ENCODE measurements at places on chromosomes 2 and 18.
A peak's percentile ranks its signal among the peaks of the same experiment; 100 is the strongest.

GRCh38 chr18:35005963-35006577 is 35.1 kb upstream of the MAPRE2 start:
- peak; percentile 81 for DNase-seq

DNA sequence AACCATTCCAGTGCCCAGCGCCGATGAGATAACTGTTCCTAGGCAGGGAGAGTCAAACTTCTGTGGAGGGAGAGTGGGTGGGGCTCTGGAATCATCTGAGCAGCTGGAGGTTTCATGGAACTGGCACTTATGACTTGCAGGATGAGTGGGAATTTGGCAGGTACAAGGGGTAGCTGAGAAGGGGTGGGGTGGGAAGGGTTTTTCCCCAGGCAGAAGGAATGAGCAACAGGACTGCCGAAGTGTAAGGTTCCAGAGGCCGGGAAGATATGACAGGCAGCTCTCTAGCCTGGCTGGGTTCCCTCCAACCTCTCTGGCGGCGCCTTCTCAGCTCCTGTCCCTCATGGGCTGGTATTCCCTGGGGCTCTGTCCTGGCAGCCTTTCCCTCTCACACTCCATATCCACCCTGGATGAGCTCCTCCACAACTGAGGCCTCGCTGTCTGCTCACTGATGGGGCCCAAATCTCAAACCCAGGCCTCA is 2.5 kb upstream of the TET3 start:
- no peak for DNase-seq

- no peak for DNase-seq
These were observed 146.1 kb downstream of the LNPK start for GRCh38 chr2:175855794-175856453.

DNA sequence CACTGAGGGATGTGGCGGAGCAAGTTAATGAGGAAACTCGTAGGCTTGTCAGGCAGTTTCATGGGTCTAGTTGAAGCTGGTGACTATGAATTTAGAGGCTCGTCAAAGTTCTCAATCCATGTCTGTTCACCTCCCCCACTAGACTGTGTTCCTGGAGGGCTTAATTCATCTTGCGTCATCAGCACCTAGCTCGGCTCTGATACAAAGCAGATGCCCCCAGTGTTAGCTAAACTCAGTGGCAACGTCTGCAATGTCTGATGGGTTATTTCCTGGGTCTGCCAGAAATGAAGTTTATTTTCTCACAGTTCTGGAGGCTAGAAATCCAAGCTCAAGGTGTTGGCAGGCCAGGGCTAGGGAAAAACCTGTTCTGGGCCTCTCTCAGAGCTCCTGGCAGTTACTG is 140.6 kb downstream of the PID1 start:
- no peak for DNase-seq

- no peak for DNase-seq
These were observed 182.9 kb downstream of the VWC2L start for GRCh38 chr2:214593727-214594126.

DNA sequence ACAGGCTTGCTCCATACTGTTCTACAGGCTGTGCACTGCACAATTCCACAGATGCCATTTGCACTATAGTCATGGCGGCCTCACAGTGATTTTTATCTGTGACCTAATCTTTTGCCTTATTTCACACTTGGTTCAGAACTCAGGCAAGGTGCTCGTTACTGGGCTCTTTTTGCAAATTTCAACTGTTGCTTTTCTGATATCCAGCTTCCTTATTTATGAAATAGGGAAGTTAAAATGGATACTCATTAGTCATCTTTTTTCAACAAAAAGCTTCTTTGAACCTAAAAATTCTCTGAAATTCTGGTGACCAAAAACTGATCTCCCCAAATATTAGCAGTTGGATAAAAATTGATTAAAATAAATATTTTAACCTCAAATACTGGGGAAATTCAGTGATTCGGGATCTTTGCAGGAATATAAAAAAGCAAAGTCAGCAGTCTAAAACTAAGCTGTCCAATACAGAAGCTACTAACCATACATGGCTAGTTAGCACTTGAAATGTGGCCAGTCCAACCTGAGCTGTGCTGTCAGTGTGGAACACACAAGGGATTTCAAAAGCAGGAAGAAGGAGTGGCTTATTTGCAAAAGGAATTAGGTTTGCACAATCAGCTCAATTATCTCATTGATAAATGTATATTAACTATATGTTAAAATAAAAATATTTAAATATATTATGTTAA is 134.4 kb downstream of the COL4A4 start:
- DNase-seq: no peak

DNA sequence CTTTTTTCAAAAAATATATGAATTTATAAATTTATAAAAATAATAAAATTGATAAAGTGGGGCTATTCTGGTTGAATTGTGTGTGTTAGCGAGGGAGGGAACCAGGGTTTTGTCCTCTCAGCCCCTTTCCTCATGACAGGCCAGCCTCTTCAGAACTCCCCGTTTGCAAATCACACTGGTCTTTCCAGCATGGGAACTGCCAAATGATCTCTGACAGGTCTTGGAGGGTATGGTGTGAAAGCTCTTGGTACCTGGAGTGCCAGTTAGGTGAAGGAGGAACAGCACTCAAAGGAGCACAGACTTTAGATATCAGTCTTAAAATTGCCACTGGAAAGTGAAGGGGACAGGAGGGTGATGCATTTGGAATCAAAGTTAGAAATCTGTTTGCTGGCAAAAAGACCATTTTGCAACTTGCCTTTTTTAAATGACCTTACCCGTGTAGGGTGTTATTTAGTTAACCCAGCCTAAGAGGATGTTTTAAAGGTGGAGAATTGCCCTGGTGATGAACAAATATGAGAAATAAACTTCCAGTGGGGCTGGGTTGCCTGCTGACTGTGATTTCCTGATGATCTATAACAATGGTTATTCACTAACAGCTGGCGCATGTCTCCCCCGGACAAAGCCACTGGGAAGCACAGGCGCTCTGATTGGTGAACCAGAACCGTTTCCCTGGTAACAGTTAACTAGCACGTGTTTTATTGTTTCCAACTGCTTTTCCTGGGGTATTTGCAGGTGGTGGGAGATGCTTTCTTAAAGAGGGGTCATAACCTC is 85.3 kb upstream of the EFEMP1 start:
- DNase-seq: no peak

DNA sequence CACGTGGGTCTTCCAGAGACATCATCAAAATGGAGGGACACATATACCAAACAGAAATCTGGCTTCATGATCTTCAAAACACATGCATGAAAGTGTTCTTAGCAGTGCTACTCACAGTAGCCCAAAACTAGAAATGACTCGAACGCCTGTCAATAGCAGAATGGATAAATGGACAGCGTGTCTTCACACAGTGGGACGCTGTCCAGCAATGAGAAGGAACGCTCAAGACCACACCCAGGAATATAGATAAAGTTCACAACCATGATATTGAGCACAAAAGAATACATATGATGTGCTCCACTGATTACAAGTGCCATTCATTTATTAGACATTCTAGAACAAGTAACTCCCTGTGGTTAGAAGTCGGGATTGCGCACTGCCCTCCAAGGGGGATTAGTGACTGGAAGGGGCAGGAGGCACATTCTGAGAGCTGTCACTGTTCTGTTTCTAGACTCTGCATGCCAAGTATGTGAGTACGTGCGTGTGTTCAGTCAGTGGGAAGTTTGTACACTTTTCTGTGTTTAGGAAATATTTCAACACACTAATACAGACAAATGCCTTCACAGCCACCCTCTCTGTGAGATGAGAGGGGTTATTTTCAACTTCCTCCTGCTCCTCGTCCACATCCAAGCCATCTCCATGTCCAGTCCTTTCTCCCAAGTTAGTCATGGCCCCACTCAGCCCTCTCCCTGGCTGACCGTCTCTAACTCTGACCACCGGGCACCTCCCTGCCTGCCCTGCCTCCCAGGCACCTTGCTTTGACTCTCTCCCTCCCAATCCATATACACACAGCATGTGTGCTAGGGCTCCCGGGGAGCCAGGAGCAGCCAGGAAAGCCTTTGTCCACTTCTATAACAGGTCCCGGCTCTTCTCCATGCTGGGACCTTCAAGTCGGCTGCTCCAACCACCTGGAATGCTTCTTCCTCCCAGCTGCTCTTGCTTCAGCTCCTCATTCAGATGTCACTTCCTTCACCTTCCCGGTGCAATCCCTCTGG is 26.9 kb upstream of the TNS1 start:
- DNase-seq: no peak

DNA sequence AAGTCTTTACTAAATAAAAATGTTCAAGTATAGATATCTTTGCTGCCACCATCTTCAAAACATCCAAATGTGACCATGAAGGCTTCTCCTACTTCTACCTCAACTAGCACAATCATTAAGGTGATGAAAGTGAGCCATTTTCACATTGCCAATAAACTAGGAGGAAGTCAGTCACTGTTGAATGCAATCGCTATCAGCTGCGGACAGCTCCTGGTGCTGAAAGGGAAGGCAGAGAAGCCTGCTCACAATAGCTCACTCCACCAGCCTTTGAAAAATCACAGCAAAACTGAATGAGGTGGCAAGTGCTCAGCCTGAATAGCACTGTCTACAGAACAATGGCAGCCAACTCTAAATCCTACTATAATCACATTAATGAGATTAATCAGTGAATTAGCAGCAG is 2.2 kb downstream of the MYT1L start:
- DNase-seq: peak; percentile 15

- DNase-seq: no peak
These were observed 351.1 kb downstream of the RND3 start for GRCh38 chr2:150136401-150136800.
